T follicular helper cell (primary cell): ENCODE measurements at places on chromosomes 5 and 9.

- DNase-seq, result no peak
These were observed 253.6 kb upstream of the VLDLR start for GRCh38 chr9:2367970-2368369.

GRCh38 chr5:146656703-146657102 lies 140.7 kb upstream of the GPR151 start:
- no peak for DNase-seq

DNA sequence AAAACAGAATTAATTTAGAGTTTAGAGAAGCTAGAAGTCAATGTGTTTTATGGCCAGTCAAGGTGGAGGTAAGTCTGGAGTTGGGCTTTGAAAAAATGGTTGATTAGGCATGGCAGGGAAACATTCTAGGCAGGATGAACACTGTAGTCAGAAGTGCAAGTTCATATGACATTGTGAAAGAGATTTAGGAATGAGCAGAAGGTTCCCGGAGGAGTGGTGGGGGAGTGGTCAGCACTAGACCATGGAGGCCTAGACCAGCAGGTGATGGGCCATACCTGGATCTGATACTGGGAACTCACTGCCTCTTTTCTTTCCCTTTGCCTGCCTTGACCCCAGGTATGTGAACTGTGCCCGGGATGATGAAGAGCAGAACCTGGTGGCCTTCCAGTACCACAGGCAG lies 16.6 kb downstream of the PRDM9 start:
- DNase-seq, result no peak

DNA sequence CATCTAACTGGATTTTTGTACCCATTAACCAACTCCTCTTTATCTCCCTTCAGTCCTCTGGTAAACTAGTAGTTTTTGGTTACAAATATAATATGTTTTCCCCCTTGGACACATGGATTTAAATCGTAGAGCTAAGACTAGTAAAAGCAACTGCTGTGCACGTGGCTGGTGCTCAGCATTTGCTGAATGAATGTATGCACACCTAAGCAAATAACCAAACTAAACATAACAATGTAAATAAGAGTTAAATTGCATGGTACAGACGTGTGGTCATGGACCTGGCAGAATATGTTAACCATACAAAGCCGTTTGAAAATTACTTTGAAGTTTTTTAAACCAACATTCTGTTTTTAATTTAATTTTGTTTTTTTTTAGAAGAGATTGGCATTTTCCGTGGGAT lies 65.2 kb upstream of the FYB1 start:
- no peak for DNase-seq

DNA sequence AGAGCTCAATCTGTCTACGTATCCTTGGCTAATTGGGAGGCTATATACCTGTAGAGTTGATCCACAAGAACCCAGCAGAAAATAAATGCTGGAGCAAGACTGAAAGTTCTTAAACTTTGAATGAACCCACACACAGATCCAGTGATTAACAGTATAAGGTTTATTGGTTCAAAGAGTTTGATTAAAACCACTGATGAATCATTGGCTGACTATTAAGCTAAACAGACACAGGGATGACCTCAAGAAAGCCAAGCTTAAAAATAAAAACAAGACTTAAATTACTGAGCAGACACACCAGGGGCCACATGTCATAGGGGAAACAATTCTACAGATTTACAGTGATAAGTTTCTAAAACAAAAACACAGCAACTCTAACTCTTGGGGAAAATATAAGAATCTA lies 163.6 kb downstream of the SPATA31D1 start:
- DNase-seq, result no peak
